GM20000 (cell line): ENCODE measurements at places on chromosomes 1 and 21.

DNA sequence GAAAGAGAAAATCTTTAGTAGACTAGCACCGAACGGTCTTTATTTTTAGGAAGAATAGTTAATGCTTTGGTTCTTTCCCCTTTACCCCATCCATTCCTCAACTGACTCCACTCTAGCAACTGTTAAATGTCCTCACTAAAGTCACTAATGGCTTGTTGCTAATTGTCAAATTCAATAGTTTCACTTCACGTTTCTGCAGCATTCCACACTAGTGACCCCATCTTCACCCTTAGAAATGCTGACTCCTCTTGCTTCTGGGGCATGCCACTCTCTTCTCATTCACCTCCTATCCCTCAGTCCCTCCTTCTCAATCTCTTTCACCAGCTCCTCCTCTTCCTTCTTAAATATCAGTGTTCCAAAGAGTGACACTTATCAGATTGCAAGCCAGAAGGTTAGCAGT, 19.4 kb upstream of the CADM3 start:
- DNase-seq = no peak

- no peak for DNase-seq
Observed at GRCh38 chr1:218933513-218933912, 240.2 kb upstream of the LYPLAL1 start.

- no peak for DNase-seq
Observed at GRCh38 chr1:53548031-53548491, 88.9 kb downstream of the DMRTB1 start.

- no peak for DNase-seq
Observed at GRCh38 chr1:18921516-18922251, 19.3 kb upstream of the ALDH4A1 start.

DNA sequence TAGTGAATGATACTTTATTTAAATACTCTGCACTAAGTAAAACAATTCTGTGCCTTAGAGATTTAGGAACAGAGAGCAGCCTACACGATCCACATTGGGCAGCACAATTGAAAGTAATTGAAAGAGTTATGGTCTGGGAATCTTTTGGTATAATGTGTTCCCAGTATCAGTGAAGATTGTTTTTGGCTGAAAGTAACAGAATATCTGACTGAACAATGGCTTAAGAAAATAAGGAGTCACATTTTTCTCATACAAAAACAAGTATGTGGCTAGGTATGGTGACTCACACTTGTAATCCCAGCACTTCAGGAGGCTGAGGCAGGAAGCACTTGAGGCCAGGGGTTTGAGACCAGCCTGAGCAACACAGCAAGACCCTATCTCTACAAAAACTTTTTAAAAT, 306.2 kb downstream of the NFIA start:
- DNase-seq = no peak

GRCh38 chr1:183180634-183181056, 5.4 kb upstream of the LAMC2 start:
- DNase-seq = peak; percentile 70

GRCh38 chr1:109238382-109238781, 11.0 kb upstream of the CELSR2 start:
- no peak for DNase-seq

DNA sequence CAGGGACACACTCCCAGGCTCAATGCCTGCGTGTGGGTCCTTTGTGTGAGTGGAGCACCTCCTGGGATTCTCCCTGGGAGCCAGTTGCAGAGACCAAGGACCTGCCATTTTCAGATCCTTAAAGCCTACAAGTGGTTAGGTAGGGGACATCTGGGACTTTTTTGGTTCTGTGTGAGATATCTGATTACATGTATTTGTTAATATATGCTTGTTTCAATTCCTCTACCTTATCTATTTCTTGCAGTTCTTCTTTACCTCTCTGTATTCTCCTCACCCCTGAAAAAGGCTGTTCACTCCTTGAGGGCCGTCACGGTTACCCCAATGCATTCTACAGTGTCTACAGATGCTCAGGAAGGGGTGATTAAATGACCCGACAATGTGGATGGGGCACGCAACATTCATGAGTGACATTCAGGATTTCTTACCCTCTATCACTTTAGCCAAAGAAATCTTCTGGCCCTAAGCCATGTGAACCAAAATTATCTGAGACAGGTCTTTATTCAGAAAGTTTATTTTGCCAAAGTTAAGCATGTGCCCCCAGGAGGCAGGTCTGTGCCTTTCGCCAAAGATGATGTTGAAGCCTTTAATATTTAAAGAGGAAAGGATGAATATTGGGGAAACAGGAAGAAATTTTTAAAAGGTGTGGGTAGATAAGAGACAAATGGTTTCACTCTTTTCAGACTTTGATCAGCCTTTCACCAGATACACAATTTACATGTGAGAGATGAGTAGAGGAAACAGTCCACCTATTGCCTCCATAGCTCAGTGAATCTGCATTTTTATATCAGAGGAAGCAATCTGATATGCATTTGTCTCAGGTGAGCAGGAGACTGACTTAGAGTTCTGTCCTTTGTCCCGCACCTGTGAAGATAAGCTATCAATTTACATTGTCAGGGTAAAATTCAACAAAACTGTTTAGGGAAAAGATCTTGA, 44.6 kb upstream of the MPZL1 start:
- DNase-seq = peak; percentile 35

DNA sequence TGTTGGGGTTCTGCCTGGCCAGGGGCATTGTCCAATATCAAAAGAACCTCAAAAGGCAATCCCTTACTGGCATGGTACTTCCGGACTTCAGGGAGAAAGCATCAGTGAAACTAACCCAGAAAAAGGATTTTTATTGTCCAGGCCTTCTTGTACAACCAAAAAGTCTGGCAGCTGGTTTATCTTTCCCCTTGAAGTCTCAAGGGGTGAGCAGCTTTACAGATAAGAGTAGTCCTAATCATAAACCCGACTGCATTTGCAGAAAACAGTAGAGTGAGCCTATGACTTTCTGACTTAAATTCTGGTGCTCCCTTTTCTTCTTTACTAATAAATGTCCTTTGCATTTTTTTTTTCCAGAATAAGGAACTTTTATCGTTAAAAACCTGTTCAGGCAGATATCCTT, 104.0 kb upstream of the CHRM3 start:
- no peak for DNase-seq

DNA sequence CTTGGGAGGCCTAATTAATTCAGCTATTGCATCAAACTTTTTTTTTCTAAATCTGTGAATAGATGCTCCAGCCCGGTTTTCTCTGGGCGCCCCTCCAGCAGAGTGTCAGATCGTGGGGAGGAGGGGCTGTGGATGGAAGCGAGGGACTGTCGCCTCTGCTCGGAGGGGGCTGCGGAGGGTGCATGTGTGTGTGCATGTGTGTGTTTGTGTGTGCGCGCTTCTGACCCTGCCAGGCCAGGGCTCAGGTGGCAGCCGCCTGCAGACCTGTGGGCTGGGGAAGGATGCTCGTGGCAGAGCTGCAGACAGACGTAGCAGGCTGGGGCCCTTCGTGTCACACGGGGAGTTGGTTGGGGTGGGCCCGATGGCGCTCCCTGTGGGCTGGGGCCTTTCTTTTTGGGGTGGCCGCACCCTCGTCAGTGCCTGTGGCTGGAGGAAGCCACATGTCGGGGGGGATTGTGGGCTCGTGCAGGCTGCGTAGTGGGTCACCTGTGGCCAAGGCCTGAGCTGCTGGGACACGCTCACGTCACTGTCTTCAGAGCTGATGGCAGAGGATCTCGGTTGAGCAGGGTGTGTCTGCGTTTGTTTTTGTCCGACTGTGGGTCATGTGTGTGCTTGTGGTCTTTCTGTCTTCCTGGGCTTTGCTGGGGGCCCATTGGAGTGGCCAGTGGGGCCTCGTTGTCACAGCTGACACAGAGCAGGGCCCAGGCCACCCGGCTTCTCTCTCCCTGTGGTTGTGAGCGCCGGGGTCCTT, 2.8 kb downstream of the SKI start:
- no peak for DNase-seq

DNA sequence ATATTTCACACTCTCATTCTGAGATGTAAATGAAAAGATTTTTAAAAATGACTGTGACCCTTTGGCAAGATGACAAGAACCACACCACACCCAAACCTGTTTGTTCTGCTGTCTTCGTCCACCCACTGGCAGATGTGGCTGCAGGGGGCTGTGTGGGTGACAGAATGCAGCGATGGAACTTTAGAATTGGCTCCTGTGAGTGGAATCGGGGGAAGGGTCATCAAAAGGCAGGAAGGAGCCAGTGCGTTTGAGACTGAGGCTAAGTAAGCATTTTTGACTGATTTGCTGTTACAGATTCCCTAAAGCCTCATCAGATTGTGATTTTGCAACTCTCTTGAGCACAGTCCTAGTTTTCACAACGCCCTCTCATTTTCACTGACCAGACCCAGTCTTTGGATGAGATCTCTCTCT, 111.2 kb upstream of the ADGRL2 start:
- no peak for DNase-seq

GRCh38 chr1:231357831-231358354, 19.8 kb downstream of the SPRTN start:
- peak; percentile 53 for DNase-seq

GRCh38 chr21:29389136-29389535, 90.4 kb downstream of the BACH1 start:
- no peak for DNase-seq

DNA sequence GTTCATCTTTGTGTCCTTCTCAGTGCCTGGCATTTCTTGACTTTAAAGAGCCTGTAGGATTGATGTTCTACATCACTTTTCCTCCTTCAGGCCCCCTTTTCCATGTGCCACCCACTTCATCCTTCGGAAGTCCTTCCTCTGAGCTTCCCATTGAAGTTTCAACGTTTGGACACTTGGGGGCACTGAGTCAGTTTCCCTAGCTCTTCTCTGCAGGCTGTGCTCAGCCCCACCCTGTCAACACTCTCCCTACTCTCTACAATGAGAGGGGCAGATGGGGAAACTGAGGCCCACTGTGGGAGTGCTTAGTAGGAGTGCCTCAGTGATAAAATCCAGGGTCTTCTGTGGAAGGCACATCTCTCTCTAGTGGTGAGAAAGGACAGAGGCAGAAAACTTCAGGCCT, 11.9 kb downstream of the KCNJ10 start:
- DNase-seq = no peak

- no peak for DNase-seq
Observed at GRCh38 chr1:53957194-53957818, 11.2 kb downstream of the LRRC42 start.

DNA sequence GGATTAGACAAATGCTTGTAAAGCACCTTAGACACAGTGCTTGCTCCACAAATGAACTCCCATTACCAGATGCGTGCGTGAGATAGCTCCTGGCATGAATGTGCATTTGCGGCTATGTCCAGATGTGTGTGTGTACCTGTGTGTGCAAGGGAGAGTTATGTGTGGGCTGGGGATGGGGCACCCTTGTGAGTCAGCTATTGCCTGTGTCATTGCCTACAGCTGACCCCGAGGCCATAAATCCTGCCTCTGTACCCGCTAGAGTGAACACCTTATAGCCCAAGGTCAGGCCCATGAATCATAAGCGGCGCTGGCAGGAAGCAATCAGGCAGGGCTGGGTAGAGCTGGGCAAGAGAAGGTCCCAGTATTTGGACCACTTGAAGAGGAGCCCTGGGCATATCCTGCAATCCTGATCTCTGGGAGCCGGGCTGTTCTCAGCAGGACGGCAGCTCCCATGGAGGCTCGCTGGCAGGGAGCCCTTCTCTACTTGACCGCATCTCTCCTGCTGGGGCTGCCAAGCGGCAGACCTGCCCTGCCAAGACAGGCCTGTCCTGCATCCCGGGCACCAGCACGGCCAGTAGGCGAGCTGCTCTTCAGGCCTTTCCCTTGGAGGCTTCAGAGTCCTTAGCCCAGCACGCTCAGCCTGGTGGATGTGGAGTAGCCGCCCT, 86.4 kb downstream of the TMEM53 start:
- no peak for DNase-seq

- no peak for DNase-seq
Observed at GRCh38 chr1:15364740-15365139, 44.9 kb upstream of the EFHD2 start.

GRCh38 chr1:119061700-119062099, 73.6 kb upstream of the TBX15 start:
- no peak for DNase-seq

GRCh38 chr1:93483606-93484005, 35.7 kb downstream of the FNBP1L start:
- DNase-seq = no peak

GRCh38 chr1:20115479-20115878, 3.9 kb downstream of the PLA2G2D start:
- DNase-seq = no peak

- DNase-seq = no peak
Observed at GRCh38 chr21:20186186-20186585, 812.0 kb upstream of the NCAM2 start.

DNA sequence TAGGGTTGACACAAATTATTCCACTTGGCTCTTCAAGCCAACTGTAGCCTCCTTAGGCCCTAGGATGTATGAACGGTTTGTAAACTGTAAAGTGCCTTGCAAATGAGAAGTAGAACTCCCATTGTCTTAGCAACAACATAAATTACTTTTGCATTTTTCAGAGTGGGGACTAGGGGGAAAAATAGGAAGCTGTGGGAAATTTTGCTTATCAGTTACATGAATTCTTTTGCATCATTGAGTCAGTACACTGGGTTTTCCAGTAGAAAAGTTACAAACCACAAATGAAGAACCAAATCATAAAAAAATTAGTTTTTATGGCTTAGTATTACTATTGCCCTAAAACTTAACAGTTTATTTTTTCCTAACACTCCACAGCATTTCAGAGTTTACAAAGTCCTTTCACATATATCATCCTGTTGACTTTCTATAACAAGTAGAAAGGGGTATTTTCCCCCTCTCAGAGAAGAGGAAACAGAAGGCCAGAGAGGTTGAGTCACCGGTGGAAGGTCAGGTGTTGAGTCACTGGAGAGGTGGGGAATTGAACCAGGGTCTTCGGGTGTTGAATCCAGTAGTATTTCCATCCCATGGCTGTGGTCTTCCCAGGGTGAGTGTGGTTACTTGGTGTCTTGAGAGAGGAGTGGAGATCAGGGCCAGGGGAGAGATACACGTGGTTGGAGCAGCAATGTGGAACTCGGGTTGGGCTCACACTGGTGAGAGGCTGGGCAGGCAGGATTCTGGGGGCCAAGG, 71.9 kb upstream of the USP24 start:
- no peak for DNase-seq

GRCh38 chr1:27726173-27727044, 648 bp downstream of the FAM76A start:
- peak; percentile 79 for DNase-seq

DNA sequence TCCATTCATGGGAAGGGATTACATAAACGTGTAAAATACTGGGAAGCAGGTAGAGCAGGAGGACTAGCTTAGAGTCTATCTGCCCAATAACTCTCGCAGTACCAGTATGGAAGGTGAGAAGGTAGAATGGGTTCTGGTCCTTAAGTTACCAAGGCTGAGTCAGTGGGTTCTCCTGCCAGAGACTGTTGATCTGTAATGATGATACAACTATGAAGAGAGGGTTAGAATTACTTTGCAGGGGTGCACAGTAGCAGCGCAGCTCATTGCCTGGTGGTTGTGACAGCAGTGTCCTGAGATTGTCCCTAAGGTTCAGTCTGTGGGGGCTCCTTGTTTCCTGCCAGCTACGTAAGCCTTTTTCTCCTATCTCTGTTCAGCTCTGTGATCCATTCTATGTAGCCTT, 2.5 kb upstream of the MAST2 start:
- DNase-seq = no peak

DNA sequence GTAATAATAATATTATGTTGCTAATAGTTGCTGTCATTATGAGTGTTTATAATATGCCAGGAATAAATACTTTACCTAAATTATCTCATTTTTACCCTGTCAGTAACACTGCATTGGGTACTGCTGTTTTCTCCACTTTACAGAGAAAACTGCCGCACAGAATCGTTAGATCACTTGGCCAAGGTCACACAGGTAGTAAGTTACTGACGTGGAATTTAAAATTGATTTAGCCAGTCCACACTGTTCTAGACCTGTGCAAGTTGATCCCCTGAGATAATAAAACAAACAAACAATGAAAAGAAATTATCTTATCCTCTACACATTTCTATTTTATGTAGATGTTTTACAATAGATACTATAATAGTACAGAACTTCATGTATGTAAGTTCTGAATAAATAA, 174.1 kb downstream of the ROR1 start:
- no peak for DNase-seq
